Activated CD4-positive, alpha-beta T cell treated with anti-CD3 and anti-CD28 coated beads for 36 hours (primary cell): ENCODE measurements at places on chromosomes 12 and 14. TPM values are rescaled to one million over a fixed set of nuclear protein-coding genes. Genes with fewer than 3 reads are reported as not detected.

PKP2 gene
- 0.11 TPM for total RNA-seq

HAL gene
- 0.25 TPM for total RNA-seq

DNAI7 gene
- total RNA-seq, result not detected

CREBL2 gene
- 20.2 TPM for total RNA-seq

TCTN1 gene
- total RNA-seq, result 7.2 TPM

PDE3A gene
- total RNA-seq, result not detected

GTF2H3 gene
- total RNA-seq, result 77.1 TPM

FOXA1 gene
- total RNA-seq, result 0.05 TPM

SOX5 gene
- total RNA-seq, result 0.88 TPM

PROX2 gene
- 0.23 TPM for total RNA-seq

FSCB gene
- not detected for total RNA-seq

CCDC38 gene
- not detected for total RNA-seq

FGF23 gene
- total RNA-seq, result not detected

DNA sequence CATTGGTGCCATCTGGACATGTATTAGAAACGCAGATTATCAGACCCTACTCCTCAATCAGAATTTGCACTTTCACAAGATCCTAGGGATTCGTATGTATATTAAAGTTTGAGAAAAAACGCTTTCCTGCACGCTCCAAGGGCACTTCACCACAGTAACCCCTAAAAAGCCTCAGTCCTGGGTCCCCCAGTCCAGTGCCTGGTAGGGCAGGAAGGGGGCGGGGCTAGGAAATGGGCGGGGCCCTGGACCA, 369 bp downstream of the DEPDC4 start:
- peaks cover 1% of the 10 kb centered on the region for H3K36me3 ChIP-seq
- H3K27ac ChIP-seq, result peak overlapping the region; percentile 95
- DNase-seq, result peak; percentile 96
- peaks cover 19% of the 10 kb centered on the region for H3K4me1 ChIP-seq
- H3K4me3 ChIP-seq, result peak overlapping the region; percentile 82

DNA sequence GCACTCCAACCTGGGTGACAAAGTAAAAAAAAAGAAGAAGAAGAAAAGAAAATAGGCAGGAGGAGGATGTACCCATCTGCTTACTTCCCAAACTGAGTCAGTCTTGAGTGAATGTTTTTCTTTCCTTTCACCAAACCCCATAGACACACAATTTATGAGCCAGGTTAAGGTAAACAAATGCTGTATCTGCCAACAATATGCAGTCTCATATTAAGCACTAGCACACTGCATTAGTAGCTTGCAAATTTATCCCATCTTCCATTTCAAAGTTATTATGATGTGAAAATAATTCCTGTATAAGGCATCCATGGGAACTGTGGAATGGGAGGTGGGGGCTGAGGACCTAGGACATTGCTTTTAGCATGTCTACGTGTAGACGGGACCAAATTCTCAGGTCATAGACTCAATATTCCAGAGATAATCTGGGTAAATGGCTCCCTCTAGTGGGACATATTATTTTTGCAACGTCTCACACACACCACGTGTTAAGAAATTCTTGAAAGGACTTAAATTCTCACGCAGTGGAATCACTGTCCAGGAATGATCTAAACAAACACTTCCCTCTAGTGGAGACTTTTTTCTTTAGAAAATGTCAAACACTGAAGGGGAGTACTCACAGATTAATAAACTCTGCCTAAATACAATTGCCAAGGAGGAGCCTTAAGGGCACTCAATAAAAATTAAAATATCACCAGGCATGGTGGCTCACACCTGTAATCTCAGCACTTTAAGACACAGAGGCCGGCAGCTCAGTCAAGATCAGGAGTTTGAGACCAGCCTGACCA, 17.1 kb upstream of the OR10P1 start:
- peaks cover 37% of the 10 kb centered on the region for H3K27me3 ChIP-seq
- DNase-seq, result peak; percentile 41
- peaks cover 8% of the 10 kb centered on the region for H3K4me1 ChIP-seq
- H3K27ac ChIP-seq, result no peak overlapping the region
- H3K4me3 ChIP-seq, result no peak overlapping the region
- H3K36me3 ChIP-seq, result peaks cover 5% of the 10 kb centered on the region

- H3K36me3 ChIP-seq, result peaks cover 28% of the 10 kb centered on the region
- no peaks in the 10 kb centered on the region for H3K27me3 ChIP-seq
- H3K4me3 ChIP-seq, result no peak overlapping the region
- no peak overlapping the region for H3K27ac ChIP-seq
- no peak for DNase-seq
Measured at GRCh38 chr12:26554332-26554731, 278.7 kb downstream of the ITPR2 start.

DNA sequence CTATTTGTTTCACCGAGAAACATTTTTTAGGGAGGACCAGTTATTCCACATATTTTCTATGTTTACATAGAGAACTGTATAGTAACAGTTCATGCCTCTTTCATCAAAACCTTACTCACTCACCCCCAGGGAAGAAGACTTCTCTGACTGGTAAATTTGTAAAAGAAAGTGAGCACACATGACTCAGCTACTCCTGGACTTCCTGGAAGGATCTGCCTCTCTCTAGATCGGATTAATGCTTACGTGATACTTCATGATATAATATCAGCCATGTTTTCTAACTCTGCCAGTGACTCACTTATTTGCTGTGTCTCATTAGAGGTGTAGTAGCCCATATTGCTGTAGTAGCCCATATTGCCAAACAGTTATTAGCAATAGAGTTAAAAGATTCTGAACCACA, 494.3 kb upstream of the ATXN7L3B start:
- H3K36me3 ChIP-seq, result no peaks in the 10 kb centered on the region
- DNase-seq, result no peak
- no peaks in the 10 kb centered on the region for H3K4me1 ChIP-seq
- no peaks in the 10 kb centered on the region for H3K27me3 ChIP-seq
- no peak overlapping the region for H3K4me3 ChIP-seq
- no peak overlapping the region for H3K27ac ChIP-seq

GRCh38 chr12:107335802-107336570, 242.6 kb upstream of the CRY1 start:
- H3K4me3 ChIP-seq, result no peak overlapping the region
- no peak for DNase-seq
- H3K27me3 ChIP-seq, result no peaks in the 10 kb centered on the region
- peaks cover 5% of the 10 kb centered on the region for H3K36me3 ChIP-seq
- H3K4me1 ChIP-seq, result peaks cover 64% of the 10 kb centered on the region

- H3K27me3 ChIP-seq, result no peaks in the 10 kb centered on the region
- no peak for DNase-seq
- H3K4me1 ChIP-seq, result peaks cover 62% of the 10 kb centered on the region
- H3K4me3 ChIP-seq, result no peak overlapping the region
Measured at GRCh38 chr12:96242597-96242996, 48.4 kb downstream of the ELK3 start.

- H3K4me3 ChIP-seq, result no peak overlapping the region
- no peak overlapping the region for H3K27ac ChIP-seq
- H3K4me1 ChIP-seq, result peaks cover 13% of the 10 kb centered on the region
- H3K36me3 ChIP-seq, result peaks cover 54% of the 10 kb centered on the region
Measured at GRCh38 chr12:112161711-112162110, 36.4 kb downstream of the TRAFD1 start.

DNA sequence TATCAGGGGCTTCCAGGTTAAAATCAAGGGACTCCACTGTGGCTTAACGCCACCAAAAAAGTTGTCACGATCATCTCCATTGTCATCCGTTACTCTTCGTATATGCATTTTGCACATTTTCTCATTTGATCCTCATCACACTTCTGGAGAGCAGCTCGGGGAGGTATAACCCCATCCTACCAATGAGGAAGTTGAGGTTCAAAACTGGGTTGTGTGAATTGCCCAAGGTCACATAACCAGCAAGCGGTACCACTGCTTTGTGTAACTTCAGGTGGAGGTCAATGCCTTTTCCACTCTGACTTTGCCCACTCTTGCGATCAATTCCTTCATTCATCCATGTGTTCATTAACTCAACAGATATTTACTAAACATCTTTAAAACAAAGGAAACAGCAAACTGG, 71.1 kb upstream of the CCND2 start:
- no peaks in the 10 kb centered on the region for H3K27me3 ChIP-seq
- no peak overlapping the region for H3K4me3 ChIP-seq
- no peak for DNase-seq
- H3K27ac ChIP-seq, result no peak overlapping the region

DNA sequence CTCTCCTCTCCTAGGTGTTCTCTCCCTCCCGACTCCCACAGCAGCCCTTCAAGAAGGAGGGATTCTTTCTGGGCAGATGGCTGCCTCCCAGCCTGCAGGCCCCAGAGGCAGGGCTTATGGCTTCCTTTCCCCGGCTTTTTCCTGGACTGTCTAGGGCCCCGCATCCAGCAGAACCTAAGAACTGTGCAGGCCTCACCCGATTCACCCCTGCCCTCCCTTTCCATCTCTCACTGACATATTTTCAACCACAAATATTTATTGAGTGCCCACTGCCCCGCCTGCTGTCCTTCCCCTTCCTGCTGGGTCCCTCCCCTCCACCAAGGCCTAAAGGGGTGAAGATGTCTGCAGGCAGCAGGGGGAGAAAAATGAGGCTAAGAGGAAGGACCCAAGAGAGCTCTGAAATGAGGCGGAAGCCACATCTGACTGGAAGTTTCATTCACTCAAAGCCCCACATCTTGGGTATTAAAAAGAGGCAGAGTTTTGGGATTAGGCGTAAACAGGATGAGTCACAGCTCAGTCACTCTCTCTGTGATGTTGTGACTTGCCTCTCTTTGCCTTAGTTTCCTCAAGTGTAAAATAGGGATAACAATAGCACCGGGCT, 2.9 kb downstream of the SCNN1A start:
- H3K4me1 ChIP-seq, result peaks cover 43% of the 10 kb centered on the region
- peak overlapping the region; percentile 78 for H3K27ac ChIP-seq
- DNase-seq, result peak; percentile 38
- H3K4me3 ChIP-seq, result no peak overlapping the region

DNA sequence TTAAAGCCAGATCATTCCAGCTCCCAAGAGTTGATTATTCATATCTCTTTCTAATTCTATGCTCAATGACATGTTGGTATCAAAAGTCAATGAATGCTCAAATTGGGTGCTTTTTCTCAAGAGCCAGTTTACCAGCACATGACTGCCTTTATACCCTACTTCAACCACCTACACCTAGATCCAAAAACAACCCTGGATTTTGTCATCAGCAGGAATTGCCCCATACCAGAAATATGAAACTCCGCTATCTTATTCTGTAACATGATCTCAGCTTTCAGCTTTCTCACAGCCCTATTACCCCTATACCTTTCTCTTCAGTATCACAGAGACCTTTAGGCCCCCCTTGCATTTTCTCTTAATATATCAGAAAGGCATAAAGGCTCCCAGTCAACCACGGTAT, 32.3 kb upstream of the ESR2 start:
- H3K27me3 ChIP-seq, result peaks cover 2% of the 10 kb centered on the region
- no peaks in the 10 kb centered on the region for H3K36me3 ChIP-seq
- no peaks in the 10 kb centered on the region for H3K4me1 ChIP-seq
- DNase-seq, result no peak

DNA sequence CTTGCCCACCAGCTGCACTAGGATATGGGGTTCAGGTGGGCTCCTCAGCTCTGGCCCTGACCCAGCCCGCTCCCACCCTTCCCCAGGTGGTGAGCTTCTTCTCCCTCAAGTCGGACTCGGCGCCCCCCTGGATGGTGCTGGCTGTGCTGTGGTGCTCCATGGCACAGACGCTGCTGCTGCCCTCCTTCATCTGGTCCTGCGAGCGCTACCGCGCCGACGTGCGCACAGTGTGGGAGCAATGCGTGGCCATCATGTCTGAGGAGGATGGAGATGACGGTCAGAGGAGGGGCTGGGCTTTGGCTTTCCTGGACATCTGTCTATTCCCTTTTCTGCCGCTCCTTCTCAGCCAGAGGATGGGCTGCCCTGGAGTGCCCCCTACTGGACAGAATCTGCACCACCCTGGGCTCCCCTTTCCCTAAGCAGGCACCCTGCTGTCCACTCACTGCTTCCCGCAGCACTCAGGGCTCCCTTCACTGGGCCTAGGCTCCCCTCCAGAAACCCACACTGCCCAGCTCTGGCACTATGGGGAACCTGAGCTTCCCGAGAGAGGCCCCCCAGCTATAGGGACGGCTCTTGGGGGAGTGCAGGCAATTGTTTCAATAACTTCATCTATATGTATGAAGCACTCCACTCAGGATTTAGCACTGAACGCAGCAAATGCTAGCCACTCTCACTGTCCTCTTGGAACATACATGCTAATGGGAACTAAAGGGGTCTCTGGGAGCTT, 2.6 kb upstream of the P3H3 start:
- H3K27ac ChIP-seq, result peak overlapping the region; percentile 16
- peaks cover 36% of the 10 kb centered on the region for H3K4me1 ChIP-seq
- DNase-seq, result peak; percentile 91
- H3K27me3 ChIP-seq, result peaks cover 32% of the 10 kb centered on the region

GRCh38 chr14:92464716-92465115, 48.9 kb upstream of the RIN3 start:
- no peaks in the 10 kb centered on the region for H3K36me3 ChIP-seq
- H3K4me3 ChIP-seq, result no peak overlapping the region
- peaks cover 2% of the 10 kb centered on the region for H3K27me3 ChIP-seq
- peaks cover 19% of the 10 kb centered on the region for H3K4me1 ChIP-seq
- DNase-seq, result no peak

DNA sequence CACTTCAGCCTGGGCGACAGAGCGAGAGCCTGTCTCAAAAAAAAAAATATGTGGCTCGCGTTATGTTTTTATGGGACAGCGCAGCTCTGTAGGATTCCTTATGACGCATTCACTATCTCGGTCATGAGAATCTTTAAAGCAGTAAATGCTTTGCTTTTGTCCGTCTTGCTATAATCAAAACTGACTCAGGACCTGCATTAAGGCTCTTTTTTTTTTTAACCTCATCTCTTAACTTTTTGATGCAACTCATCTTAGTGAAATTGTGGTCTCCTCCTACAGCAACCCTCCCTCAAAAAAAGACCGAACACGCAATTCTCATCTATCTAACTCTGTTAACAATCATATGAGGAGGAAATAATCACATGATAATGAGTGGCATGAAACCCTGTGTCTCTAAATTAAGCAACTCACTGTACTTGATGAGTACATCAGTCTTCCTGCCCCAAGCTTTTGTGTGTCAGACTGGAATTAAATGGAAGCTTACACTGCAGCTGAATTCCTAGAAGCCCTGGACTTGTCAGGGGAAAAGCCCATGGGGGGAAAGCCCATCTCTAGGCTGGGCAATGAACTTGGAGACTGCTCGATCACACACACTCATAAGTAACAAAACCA, 4.3 kb downstream of the P2RX4 start:
- peaks cover 21% of the 10 kb centered on the region for H3K36me3 ChIP-seq
- H3K27ac ChIP-seq, result peak overlapping the region; percentile 69
- peaks cover 42% of the 10 kb centered on the region for H3K4me1 ChIP-seq
- H3K4me3 ChIP-seq, result peak overlapping the region; percentile 11

DNA sequence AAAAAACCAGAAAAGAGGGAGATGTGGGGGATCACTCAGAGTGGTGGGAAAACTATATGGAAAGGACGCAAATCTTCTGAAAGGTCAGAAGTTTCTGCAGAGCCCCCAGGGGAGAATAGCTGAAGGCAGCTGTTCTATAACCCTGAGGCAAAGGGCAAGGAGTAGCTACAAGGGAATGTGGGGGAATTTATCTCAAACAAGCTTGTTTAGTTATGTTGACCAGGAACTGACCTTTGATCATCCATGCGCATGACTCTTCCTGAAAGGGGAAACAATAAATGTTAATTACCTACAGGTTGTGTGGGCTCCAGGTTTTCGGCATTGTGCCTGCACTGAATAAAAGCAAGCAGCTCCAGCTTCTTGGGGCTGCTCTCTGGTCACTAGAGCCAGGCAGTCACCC, 968.5 kb downstream of the AACS start:
- no peak overlapping the region for H3K27ac ChIP-seq
- no peak overlapping the region for H3K4me3 ChIP-seq
- no peak for DNase-seq
